ENCODE measurements at places on chromosomes 4 and X.

DNA sequence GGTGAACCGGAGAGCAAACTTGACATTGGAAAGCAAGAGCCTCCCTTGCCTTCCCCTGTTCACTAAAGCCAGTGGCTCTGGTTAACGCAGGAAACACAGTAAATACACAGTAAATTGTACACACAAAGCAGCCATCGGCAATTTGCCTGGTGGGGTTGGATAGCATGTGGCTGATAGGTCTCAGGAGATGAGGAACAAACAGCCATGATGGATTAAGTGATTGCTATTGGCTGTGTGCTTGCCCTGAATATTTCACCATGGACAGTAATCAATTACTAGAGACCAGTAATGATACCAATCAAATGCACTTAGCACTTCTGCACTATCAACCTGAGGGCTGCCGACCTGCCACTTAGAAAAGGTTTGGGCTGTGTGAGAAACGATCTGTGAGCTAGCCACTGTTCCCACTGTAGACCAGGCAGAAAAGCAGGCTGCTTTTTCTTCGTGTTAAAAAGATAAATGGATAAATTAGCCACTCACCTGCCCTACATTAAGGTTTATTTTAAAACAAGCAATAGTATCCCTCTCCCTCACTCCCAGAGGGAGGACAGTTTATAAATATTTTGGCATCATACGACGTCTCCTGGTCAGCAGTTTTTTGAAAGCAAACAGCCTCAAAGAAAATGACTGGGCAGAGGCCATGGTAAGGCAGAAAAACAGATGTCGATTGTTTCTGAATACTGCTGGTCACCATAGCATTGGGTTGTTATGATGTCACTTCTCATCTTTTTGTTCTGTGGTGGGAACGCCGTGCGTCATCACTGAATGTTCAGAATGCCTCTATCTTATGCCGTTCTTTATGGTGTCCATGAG lies 167.1 kb downstream of the MAML3 start:
- DNase-seq: peak; percentile 57

GRCh38 chrX:94850811-94851210 lies 1176.8 kb downstream of the FAM133A start:
- no peak for DNase-seq

GRCh38 chr4:29081234-29081955 lies 1638.8 kb upstream of the PCDH7 start:
- peak; percentile 34 for DNase-seq

- peak; percentile 52 for DNase-seq
Measured at GRCh38 chr4:73309211-73309610, 50.6 kb upstream of the ANKRD17 start.

GRCh38 chr4:2494992-2495391 lies 26.1 kb downstream of the RNF4 start:
- no peak for DNase-seq

GRCh38 chr4:40423735-40424134 lies 88.6 kb downstream of the CHRNA9 start:
- peak; percentile 77 for DNase-seq

DNA sequence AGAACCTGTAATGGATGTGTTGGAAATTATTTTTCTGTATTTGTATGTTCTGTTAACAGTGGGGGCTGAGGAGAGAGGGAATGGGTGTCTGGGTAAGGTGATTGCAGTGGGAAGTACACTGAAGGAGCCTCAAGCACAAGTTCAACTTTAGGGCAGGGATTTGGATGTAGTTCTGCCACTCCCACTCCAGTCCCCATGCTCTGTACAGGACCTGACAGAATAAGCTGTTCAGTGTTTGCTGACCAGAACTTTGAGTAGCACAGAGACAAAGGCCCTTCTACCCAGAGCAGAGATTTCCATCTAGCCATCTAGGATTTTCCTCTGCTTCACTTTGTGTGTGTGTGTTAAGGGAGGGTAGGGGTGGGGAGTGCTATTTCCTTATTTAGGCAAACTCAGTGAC lies 49.2 kb downstream of the VSIG4 start:
- no peak for DNase-seq

DNA sequence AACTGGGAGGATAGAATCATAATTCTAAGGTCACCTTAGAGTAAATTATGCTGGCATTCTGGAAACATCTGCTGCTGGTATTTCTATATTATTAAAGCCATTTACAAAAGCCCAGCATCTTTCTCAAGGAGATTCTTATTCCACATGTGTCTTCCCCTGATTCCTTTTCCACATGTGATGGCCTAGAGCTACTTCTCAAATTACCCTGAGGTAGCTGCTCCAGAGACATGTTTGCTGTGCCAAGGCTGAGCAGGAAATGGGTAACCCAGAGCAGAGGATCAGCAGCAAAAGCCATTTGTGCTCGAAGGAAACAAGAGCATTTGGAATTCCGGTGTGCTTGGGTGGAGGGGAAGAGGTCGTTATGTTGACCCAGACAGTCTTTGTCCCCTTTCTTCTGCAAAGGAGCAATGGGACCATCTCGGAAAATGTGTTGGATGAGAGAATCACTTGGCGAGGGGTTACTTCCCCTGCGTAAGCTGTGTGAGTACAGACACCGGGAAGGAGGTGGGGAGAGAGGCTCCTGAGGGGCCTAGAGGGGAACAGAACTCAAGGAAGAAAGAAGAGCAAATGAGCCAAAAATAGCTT lies 24.6 kb downstream of the TSC22D3 start:
- DNase-seq: no peak

GRCh38 chrX:31421441-31421840 lies 349.6 kb upstream of the FTHL17 start:
- DNase-seq: peak; percentile 86
